CD4-positive, alpha-beta T cell treated with Interleukin-17A for 4 hours (primary cell): ENCODE measurements at places on chromosomes 5 and 9.

DNA sequence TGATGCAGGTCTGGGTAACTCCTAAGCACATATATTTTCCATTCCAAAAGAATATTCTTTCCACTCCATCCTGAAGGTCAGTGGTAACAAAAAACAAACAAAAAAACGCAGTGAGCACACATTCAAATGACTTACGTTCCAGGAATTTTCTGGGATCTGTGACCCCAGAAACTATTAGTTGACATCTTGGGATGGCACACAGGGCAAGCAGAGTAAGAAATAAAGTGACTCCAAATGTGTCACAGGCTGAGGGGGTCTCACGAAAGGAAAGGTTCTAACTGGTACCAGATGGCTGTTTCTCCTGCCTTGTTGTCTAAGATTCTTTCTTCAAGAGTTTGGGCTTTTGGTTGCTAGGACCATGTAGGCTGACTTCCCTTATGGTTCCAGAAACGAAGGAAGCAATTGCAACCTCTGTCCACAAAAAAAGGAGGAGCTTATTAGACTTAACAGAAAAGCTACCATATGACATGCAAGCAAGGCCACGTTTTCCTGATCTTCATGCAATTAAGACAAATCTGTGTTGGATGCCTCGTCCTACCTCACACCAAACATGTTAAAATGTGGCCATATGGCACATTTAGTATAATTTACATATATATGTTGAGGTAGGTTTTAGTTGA, 32.7 kb downstream of the PTGS1 start:
- DNase-seq, result no peak

DNA sequence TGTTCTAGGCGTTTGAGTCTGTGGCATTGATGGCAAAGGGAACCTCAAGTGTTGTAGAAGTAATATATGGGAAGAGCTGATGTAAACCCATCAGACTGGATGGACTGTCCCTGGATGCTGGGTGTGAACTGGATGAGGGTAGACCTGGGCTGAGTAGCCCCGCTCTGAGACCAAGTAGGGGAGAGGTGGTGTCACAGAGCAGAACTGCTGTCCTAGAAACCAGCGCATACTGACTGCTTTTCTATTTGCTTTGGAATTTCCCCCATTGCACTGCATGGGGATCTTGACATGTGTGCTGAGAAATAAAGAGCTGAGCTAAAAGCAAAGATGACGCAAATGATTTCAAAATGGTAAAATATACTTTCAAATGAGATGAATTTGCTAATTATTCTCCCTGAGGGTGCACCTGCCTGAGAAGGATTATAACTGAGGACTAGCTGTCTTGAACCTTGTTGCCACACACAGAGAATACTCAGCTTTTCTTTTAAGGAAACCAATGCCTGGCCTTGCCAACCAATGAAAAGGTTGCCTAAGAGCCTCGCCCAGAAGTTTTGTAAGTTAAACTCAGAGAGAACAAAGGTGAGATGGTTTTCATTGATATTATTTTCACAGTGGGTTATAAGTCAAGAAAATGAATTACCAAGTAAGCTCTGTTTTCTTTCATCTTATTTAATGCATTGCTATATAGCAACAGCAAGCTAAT, 44.8 kb downstream of the NIM1K start:
- no peak for DNase-seq

GRCh38 chr9:36041506-36041905, 4.8 kb downstream of the RECK start:
- no peak for DNase-seq

DNA sequence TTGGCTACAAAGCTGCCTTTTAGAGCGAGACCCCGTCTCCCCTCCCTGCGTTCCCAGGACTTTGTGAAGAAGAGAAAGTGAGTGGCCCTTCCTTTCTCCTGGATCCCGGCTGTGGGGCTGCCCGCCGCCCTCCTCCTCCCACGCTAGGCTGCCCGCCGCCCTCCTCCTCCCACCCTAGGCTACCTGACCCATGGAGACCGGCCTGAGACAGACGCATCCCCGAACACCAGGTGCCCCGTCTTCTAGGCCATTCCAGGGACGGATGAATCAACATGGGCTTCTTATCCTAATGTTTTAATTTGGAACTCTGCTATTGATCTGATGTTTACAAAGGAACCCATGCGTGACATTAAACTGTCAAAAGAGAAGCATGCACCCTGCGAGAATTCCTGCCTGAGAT, 117.3 kb upstream of the LPCAT1 start:
- no peak for DNase-seq

GRCh38 chr5:99141534-99142128, 212.8 kb upstream of the CHD1 start:
- no peak for DNase-seq

DNA sequence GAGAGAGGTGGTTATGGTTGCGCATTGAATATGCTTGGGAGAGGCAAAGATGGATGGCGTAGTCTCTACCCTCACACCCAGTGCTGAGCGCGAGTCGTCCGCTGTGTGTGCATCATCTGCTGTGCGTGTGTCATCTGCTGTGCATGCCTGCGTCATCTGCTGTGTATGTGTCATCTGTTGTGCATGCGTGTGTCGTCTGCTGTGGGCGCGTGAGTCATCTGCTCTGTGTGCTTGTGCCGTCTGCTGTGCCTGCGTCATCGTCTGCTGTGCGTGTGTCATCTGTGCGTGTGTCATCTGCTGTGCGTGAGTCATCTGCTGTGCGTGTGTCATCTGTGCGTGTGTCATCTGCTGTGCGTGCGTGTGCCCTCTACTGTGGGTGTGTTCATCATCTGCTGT, 68.0 kb upstream of the IRX4 start:
- no peak for DNase-seq

DNA sequence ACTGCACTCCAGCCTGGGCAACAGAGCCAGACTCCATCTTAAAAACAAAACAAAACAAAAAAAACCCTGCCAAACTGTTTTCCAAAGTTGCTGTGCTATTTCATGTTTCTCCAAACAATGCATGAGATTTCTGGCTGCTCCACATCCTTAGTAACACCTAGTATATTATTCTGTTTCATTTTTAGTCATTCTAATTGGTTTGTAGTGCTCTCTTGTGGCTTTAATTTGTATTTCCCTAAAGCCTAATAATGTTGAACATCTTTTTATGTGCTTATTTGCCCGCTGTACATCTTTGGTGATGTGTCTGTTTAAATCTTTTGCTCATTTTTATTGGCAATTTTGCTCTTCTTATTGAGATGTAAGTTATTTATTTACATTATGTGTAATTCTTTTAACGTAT, 18.4 kb upstream of the TTC1 start:
- DNase-seq, result no peak

- no peak for DNase-seq
Observed at GRCh38 chr9:81729135-81729534, 39.8 kb upstream of the TLE1 start.

- no peak for DNase-seq
Observed at GRCh38 chr9:100027543-100027942, 71.3 kb downstream of the ERP44 start.

DNA sequence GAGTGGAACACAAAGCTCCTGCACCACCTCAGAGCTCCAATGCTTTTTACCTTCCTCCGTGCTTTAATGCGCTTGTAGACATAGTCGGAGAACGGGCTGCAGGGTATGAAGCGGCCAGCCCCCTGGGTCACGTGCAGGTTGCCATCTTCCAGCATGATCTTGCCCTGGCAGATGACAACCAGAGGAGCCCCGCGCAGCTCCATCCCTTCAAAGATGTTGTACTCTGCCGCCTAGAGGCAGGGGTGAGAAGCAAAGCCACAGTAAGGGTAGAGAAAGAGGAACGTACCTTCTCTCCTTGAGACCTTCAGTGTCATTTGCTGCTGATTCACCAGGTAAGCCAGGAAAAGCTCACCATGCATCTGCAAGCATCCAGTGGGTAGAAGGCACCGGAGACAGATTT, 112.3 kb downstream of the DPYSL3 start:
- DNase-seq, result no peak

GRCh38 chr5:159257629-159258283, 5.3 kb upstream of the UBLCP1 start:
- DNase-seq, result no peak

- DNase-seq, result no peak
Observed at GRCh38 chr5:149110406-149110805, 30.9 kb upstream of the ABLIM3 start.

GRCh38 chr9:133522073-133522910, 2.5 kb downstream of the MYMK start:
- no peak for DNase-seq

- DNase-seq, result peak; percentile 75
Observed at GRCh38 chr5:132466433-132467286, 23.9 kb downstream of the IRF1 start.

DNA sequence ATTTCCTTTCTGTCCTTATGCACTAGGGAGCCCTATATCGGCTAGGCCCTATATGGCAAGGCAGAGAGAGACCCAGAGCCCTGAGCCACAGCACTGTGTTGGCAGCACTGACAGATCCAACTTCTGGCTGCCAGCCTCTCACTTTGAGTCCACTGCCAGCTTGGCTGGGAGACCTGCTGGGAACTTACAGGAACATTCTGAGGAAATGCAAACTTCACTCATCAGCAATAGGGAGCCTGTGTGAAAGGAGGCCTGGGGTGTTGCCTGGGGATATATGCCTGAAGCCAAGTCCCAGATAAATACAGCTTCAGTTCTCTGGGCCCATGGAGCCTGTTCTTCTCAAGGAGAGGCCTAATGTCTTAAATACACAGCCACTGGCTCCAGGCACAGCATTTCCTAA, 78.0 kb downstream of the ADRB2 start:
- no peak for DNase-seq

GRCh38 chr5:125696762-125697161, 726.4 kb upstream of the GRAMD2B start:
- no peak for DNase-seq

DNA sequence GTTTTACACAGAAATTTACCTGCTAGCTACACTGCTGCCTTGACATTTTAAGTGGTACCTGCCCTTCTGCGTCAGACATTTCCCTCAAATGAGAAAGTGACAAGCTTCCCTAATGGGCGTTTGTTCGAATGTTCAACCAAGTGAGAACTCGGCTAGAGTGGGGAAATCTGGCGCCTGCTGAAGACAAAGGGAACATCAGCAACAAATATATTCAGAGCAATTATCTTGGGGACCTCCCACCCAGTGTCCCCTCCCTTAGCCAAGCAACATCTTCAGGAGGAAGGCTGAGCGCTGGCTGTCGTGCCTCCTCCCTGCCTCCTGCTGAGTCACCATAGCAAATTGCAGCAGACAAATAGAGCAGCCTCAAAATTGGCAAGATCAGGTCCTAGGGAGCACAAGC, 57.1 kb downstream of the MFAP3 start:
- no peak for DNase-seq

DNA sequence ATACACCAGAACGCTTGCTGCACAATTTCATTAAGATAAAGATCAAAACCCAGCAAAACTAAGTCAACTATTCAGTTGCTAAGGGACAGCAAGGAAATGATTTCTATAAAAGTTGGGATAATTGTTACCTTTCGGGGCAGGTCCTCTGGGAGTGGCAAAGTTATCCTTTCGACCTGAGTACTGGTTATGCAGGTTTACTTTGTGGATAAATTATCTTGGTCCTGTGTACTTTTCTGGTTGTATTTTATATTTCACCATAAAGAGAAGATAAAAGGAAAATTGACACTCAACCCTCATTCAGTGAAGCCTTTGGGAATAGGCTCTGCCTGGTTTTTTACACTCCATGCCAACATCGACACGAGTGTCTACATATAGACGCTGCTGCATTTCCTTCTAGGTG, 146.5 kb downstream of the SYK start:
- no peak for DNase-seq

DNA sequence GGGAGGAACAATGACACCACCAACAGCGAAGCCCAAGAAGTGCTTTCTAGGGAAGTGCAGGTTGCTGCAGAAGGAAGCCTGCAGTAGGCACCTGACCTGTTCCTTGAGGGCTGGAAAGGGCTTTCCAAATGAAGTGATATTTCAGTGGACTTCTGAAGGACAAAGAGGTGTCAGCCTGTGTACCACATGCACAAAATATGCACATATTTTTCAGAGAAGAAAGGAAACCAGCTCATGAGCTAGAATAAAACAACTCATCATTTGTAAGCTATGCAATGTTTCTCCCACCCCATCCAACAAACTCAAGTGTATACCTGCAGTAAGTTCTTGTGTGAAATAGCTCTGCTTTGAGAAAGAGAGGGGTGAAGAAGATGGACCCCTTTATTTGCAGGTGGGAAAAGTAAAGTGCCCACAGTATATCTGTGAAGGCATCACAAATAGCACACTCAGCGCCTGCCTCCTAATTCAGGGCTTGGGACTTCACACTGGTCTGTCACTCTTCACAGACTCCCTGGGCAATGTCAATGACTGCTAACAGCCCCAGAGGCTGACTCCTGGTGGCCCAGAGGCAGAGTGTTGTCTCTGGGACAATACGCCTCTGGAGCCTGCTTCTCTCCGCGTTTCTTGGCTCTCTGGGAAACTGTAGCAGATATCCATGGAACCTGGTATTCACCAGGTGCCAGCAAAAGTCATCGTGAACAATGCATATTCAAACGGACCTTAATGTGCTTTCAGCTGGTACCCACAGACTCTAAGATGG, 198.1 kb upstream of the EFNA5 start:
- DNase-seq, result no peak

DNA sequence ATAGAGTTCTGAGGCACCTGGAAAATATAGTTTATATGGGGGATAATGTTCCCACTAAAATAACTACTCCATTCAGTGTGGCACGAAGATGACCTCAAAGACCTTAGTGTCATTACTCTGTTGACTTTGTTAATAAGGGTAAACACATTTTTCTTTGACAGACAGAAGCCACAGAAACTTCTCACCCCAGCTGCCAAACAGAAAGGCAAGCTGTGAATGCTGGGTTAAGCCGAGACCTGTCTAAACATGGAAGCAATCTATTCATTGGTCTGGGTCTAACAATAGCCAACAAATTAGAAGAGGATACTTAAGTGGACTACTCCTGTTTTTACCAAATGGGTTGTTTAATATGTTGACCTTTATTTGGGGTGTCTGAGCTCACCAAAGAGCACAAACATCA, 171.4 kb downstream of the TLE1 start:
- no peak for DNase-seq

GRCh38 chr9:90965226-90966030, 163.8 kb downstream of the SYK start:
- no peak for DNase-seq

GRCh38 chr5:54844905-54845566, 140.4 kb downstream of the ESM1 start:
- no peak for DNase-seq

DNA sequence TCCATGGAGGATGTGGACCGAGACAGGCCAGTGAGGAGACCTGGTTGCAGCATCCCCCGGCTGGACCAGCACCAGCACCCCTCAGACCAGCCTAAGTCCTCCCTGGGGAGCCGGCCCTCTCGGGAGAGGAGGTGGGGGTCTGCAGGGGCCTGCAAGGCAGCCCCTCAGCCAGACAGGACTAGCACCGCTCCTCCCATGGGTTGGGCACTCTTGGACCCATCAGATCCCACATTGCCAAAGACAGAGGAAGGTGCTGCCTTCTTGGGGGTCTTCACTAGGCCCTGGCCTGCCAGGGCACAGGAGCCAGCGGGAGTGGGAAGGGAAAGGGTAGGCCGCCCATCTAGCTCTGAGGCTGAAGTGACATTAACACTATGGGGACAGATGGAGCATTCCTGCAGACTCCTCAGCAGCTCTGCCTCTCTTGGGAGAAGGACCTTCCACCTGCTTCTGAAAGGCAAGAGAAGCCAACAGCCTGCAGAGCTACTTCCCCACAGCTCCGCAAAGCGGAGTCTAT, 6.8 kb downstream of the IL13 start:
- no peak for DNase-seq

- DNase-seq, result no peak
Observed at GRCh38 chr5:138435943-138436342, 2.9 kb upstream of the REEP2 start.
